ENCODE measurements at places on chromosomes 7 and 10.

GRCh38 chr7:44393238-44394111 is 68.1 kb upstream of the CAMK2B start:
- H3K4me1 ChIP-seq, result no peaks in the 10 kb centered on the region
- no peak overlapping the region for H3K27ac ChIP-seq
- H3K4me3 ChIP-seq, result no peak overlapping the region

DNA sequence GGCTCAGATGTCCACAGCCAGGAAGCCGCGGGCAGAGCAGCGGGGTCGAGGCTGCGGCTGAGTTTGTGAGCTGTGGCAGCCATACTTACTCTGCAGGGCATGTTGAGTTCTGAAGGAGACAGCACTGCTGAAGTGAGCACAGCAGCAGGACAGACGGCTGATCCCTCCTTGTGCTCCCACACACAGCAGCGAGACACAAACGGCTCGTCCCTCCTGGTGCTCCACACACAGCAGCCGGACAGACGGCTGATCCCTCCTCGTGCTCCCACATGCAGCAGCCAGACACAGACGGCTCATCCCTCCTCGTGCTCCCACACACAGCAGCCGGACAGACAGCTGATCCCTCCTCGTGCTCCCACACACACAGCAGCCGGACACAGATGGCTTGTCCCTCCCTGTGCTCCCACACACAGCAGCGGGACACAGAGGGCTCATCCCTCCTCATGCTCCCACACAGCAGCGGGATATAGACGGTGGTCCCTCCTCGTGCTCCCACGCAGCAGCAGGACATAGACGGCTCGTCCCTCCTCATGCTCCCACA is 305.1 kb downstream of the PTPRN2 start:
- DNase-seq, result no peak
- no peaks in the 10 kb centered on the region for H3K27me3 ChIP-seq
- H3K4me1 ChIP-seq, result no peaks in the 10 kb centered on the region

DNA sequence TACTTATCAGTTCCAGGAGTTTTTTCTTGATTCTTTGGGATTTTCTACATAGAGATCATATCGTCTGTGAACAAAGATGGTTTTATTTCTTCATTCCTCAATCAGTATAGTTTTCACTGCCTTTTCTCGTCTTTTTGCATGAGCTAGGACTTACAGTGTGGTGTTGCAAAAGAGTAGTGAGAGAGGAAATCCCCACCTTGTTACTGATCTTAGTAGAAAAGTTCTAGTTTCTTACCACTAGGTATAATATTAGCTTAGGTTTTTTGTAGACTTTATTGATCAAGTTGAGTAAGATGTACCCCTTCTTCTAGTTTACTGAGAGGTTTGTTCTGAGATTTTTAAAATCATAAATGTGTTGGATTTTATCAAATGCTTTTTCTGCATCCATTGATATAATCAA is 123.3 kb downstream of the TMEM26 start:
- no peak overlapping the region for H3K4me3 ChIP-seq
- no peak for DNase-seq
- H3K27ac ChIP-seq, result no peak overlapping the region
- no peaks in the 10 kb centered on the region for H3K4me1 ChIP-seq
- H3K36me3 ChIP-seq, result no peaks in the 10 kb centered on the region

DNA sequence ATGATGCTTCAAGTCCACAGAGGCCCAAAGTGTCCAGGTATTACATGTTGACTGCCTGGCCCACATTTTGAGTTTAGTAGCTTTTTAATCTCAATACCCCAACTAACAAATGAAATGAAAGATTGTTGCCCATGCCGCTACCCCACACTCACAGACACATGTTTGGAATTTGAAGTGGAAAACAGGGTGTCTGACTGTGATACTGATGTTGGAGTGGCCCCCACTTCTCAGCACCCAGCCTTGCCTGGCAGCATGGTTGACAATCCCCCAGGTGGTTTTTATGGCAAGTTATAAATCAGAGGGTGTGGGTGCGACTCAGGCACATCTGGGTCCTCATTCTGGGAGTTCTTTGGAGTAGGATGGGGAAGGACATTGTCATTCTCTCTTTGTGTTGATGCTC is 314.7 kb upstream of the ZNF32 start:
- no peaks in the 10 kb centered on the region for H3K27me3 ChIP-seq
- H3K4me3 ChIP-seq, result no peak overlapping the region
- no peak overlapping the region for H3K27ac ChIP-seq

GRCh38 chr7:1314908-1315450 is 82.3 kb downstream of the UNCX start:
- no peaks in the 10 kb centered on the region for H3K27me3 ChIP-seq
- peak; percentile 36 for DNase-seq
- no peaks in the 10 kb centered on the region for H3K4me1 ChIP-seq
- H3K36me3 ChIP-seq, result no peaks in the 10 kb centered on the region

DNA sequence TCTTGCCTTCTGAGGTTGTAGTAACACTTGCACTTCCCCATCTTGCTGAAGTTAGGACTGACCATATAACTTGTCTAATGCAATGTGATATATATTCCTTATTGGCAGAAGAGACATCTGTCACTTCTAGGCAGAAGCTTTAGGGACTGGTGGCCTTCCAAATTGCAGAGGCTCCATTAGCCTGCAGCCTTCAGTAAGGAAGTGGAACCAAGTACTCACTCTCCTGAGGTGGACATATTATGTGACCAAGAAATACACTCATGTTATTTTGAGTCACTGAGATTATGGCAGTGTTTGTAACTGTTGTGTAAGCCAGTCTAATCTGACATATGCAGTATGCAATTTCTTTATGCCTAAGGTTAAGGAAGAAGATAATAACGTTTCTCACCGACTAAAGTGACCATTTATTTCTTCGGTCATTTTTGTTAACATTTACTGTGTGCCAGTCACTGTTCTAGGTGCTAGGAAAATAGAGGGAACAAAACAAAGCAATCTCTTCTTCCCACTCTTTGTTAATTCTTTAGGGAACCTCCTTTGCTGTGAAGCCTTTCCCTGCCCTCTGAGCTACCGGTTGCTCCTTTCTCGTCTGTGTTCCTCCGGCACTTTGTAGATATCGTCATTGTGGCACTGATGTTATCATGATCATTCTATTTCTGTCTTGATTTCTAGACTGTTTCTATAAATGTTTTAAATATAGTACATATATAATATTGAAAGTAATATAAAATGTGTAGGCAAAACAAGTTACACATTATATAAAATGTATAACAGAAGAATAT is 52.9 kb upstream of the HBP1 start:
- no peaks in the 10 kb centered on the region for H3K27me3 ChIP-seq
- no peak for DNase-seq
- H3K4me1 ChIP-seq, result no peaks in the 10 kb centered on the region
- no peaks in the 10 kb centered on the region for H3K36me3 ChIP-seq

- no peaks in the 10 kb centered on the region for H3K36me3 ChIP-seq
- peak; percentile 61 for DNase-seq
- peak within 1 kb of the TSS; percentile 54 for H3K4me3 ChIP-seq
- H3K27ac ChIP-seq, result no peak within 1 kb of the TSS
- H3K27me3 ChIP-seq, result no peaks in the 10 kb centered on the region
These were observed at the start of gene MGAM2 for GRCh38 chr7:142111499-142111898. Gene MGAM2, plus strand, starts transcription at chr7:142111718. Its CDS starts 5,156 bp downstream, at chr7:142116874.

GRCh38 chr7:134548877-134549276 is at the start of gene AKR1B15:
Gene AKR1B15, plus strand, starts transcription at chr7:134549110. Its CDS starts 15,510 bp downstream, at chr7:134564620.
- no peak for DNase-seq
- no peaks in the 10 kb centered on the region for H3K4me1 ChIP-seq
- no peaks in the 10 kb centered on the region for H3K27me3 ChIP-seq
- H3K4me3 ChIP-seq, result no peak within 1 kb of the TSS
- H3K27ac ChIP-seq, result no peak within 1 kb of the TSS
- H3K36me3 ChIP-seq, result no peaks in the 10 kb centered on the region

GRCh38 chr7:191105-191980 is 1.0 kb upstream of the FAM20C start:
- no peaks in the 10 kb centered on the region for H3K27me3 ChIP-seq
- peak overlapping the region; percentile 93 for H3K4me3 ChIP-seq
- peaks cover 13% of the 10 kb centered on the region for H3K4me1 ChIP-seq
- no peak for DNase-seq

DNA sequence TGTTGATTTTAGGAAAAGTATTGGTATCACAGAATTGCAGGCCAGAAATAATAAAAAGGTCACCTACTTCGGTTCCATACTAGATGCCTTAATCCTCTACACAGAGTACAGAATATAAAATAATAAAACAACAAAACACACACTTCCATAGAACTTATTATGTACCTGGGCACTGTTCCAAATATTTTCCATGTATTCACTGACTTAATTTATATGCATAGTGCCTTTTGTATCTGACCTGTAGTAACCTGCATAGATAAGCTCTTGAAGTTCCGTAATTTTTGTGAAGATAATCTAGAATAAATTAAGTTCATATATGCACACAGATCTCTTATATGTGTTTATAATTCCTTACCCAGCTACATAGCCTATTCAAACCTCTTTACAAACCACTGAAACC is 78.3 kb downstream of the RAPGEF5 start:
- H3K4me3 ChIP-seq, result no peak overlapping the region
- DNase-seq, result no peak
- H3K27ac ChIP-seq, result no peak overlapping the region
- no peaks in the 10 kb centered on the region for H3K4me1 ChIP-seq
- no peaks in the 10 kb centered on the region for H3K27me3 ChIP-seq

DNA sequence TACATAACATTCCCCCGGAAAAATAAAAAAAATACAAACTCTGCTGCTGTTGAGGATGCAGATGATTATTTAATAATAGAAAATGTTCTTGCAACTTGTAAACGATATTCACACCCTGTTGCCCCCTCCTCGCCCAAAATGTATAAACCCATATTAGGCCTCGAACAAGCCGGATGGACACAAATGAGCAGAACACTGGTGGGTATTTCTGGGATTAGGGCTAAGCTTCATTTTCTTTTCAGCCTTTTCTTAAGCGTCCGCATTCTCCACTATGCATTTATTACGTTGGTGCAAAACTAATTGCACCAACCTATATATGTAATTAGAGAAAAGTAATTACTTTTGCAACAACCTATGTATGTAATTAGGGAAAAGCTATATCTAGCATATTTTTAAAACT is 349 bp upstream of the GNG11 start:
- no peaks in the 10 kb centered on the region for H3K27me3 ChIP-seq
- H3K4me3 ChIP-seq, result peak overlapping the region; percentile 39
- H3K4me1 ChIP-seq, result no peaks in the 10 kb centered on the region
- DNase-seq, result no peak
- H3K36me3 ChIP-seq, result no peaks in the 10 kb centered on the region

- no peaks in the 10 kb centered on the region for H3K4me1 ChIP-seq
- H3K27me3 ChIP-seq, result no peaks in the 10 kb centered on the region
- no peak overlapping the region for H3K4me3 ChIP-seq
- no peak overlapping the region for H3K27ac ChIP-seq
- no peaks in the 10 kb centered on the region for H3K36me3 ChIP-seq
These were observed 4.4 kb upstream of the RAPGEF5 start for GRCh38 chr7:22361320-22361719.

- H3K27me3 ChIP-seq, result no peaks in the 10 kb centered on the region
- H3K36me3 ChIP-seq, result no peaks in the 10 kb centered on the region
- no peak for DNase-seq
- peaks cover 28% of the 10 kb centered on the region for H3K4me1 ChIP-seq
- no peak overlapping the region for H3K4me3 ChIP-seq
These were observed 29.9 kb upstream of the DLD start for GRCh38 chr7:107860981-107861652.

GRCh38 chr7:550881-551614 is 31.4 kb upstream of the PDGFA start:
- no peaks in the 10 kb centered on the region for H3K27me3 ChIP-seq
- DNase-seq, result no peak
- H3K4me3 ChIP-seq, result no peak overlapping the region

GRCh38 chr10:132371641-132372081 is 25.3 kb upstream of the PWWP2B start:
- DNase-seq, result no peak
- no peaks in the 10 kb centered on the region for H3K4me1 ChIP-seq
- H3K36me3 ChIP-seq, result peaks cover 2% of the 10 kb centered on the region
- H3K27me3 ChIP-seq, result no peaks in the 10 kb centered on the region

DNA sequence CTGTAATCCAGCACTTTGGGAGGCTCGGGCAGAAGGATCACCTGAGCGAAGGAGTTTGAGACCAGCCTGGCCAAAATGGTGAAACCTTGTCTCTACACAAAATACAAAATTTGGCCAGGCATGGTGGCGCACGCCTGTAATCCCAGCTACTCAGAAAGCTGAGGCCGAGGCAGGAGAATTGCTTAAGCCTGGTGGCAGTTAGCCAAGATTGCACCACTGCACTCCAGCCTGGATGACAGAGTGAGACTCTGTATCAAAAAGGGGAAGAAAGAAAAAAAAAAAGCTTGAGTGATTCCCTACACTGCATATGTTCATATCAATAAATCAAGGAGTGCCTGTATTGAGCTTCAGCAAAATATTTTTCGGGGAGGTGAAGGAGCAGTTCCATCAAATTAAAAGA is 45.8 kb upstream of the SRRM3 start:
- H3K36me3 ChIP-seq, result no peaks in the 10 kb centered on the region
- H3K4me1 ChIP-seq, result no peaks in the 10 kb centered on the region
- H3K27ac ChIP-seq, result no peak overlapping the region
- DNase-seq, result no peak
- H3K4me3 ChIP-seq, result no peak overlapping the region
- no peaks in the 10 kb centered on the region for H3K27me3 ChIP-seq

DNA sequence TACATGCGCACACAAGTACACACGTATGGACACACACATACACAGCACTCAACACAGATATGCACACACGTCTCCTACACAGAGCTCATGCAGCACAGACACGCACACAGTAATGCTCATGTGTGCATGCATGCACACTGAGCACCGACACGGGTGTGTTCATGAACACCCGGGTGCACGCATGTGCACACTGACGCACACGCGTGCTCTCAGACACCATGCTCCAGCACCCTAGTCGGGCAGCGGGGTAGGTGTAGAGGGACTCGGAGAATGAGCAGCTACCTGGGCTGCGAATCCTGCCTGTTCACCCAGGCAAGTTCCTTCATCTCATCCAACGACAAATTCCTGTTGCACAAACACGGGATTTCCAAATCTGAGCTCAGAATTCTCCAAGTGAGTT is 184.7 kb downstream of the MAD1L1 start:
- H3K36me3 ChIP-seq, result no peaks in the 10 kb centered on the region
- H3K4me1 ChIP-seq, result no peaks in the 10 kb centered on the region
- no peak for DNase-seq
- no peak overlapping the region for H3K4me3 ChIP-seq
- H3K27me3 ChIP-seq, result no peaks in the 10 kb centered on the region

DNA sequence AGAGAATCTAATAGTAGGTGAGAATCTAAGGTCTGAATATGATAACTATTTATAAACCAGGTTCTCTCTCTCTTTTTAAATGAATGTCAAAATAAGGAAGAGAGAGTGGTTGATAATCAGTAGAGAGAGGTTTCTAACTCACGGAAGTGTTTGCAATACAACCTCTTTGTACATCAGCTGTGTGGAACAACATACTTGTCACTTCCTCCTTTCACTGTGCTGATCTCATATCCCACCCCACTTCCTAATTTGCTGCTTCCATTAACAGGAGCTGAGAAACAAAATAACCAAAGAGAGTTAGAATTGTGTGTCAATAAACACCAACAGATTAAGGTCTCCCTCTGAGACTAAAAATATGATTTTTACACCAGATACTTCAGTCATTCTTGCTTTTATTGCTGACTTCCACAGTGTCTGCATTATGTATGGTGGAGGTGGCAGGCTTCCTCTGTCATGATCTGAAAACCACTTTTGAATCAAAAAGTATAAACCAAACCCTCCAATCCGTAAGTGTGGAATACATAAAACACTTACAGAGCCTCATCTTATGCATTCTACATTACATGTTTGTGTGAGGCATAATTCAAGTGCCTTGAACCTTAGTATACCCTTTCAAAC is 25.0 kb downstream of the CACUL1 start:
- no peak overlapping the region for H3K4me3 ChIP-seq
- no peaks in the 10 kb centered on the region for H3K36me3 ChIP-seq
- H3K27ac ChIP-seq, result peak overlapping the region; percentile 55
- H3K4me1 ChIP-seq, result peaks cover 38% of the 10 kb centered on the region

Data from Peyer's patch (tissue), 4 donors.